ENCODE measurements at places on chromosomes 11 and 22.
A peak's percentile ranks its signal among the peaks of the same experiment; 100 is the strongest.

- no peak for DNase-seq
Observed at GRCh38 chr11:62954478-62954877, 30.3 kb downstream of the SLC22A6 start.

DNA sequence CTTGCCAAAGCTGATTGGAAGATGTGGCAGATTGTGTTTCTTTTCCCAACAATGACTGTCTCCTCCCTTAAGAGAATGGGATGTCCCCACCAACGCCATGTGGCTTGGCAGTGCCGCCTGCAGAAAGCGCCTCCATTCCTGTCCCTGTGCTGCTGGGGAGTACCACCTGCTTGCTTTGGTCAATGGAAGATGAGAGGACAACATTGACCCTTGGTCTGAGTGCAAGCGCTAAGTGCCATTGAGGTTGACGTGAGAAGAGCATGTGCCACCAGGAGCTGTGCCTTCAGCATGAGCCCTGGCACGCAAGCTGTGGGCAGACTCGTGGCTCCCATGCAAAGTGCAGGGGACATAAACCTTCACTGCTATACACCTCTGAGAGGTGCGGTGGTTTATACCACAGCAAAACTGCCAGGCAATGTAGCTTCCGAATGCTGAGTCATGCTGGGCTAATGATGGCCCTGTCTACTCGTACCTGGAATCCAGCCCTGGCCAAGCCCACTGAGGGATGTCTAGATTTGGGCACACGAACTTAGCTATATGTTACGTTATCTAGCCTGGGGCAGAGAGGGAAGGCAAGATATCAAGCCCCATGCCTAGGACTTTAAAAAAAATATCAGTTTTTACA is 41.9 kb downstream of the MYEOV start:
- DNase-seq = no peak

- DNase-seq = peak; percentile 36
Observed at GRCh38 chr22:47337161-47337621, 574.7 kb downstream of the TBC1D22A start.

DNA sequence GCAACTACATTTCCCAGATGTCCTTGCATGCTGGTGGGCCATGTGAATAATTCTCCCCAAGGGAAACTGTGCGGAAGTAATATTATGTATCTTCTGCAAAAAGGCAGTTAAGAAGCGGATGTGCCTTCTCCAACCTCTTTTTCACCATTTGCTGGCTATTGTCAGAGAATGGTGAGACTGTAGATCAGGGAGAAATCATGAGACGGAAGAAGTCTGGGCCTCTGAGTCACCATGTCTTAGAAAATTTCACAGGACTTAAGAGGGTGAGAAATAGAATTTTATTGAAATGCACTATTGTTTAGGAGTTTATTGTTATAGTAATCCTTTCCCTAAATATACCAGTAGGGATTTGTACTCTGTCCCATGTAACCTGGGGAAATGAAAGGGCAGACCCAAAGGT is 298.7 kb upstream of the ZC3H12C start:
- DNase-seq = no peak

GRCh38 chr11:96102664-96103078 is 178.8 kb upstream of the MTMR2 start:
- no peak for DNase-seq

Data from stromal cell of bone marrow (primary cell).